Hair follicular keratinocyte (primary cell): ENCODE measurements at places on chromosomes 16 and 17. TPM values are rescaled to one million over a fixed set of nuclear protein-coding genes. Genes with fewer than 3 reads are reported as not detected.

The BAIAP3 gene
- total RNA-seq, result under 0.01 and 0.08 TPM in 2 replicates

The EME1 gene
- total RNA-seq, result 2.1 and 8.1 TPM in 2 replicates

The KRTAP4-4 gene
- not detected in 2 replicates for total RNA-seq

The KRT31 gene
- total RNA-seq, result 0.23 TPM in 1 of 2 replicates, not detected in the other

The KRTAP9-2 gene
- total RNA-seq, result not detected in 2 replicates

The C16orf96 gene
- total RNA-seq, result not detected in 2 replicates

The TBC1D16 gene
- total RNA-seq, result 20.1 and 26.0 TPM in 2 replicates

The KRTAP4-5 gene
- not detected in 2 replicates for total RNA-seq

The PLXDC1 gene
- total RNA-seq, result 0.08 TPM in 1 of 2 replicates, not detected in the other

The NOXO1 gene
- total RNA-seq, result 1.2 and 2.1 TPM in 2 replicates

The DBF4B gene
- 5.0 and 9.3 TPM in 2 replicates for total RNA-seq

The BICDL2 gene
- 0.23 and 0.78 TPM in 2 replicates for total RNA-seq

The CDH3 gene
- 506 and 881 TPM in 2 replicates for total RNA-seq

The ABCA6 gene
- 0.04 TPM in 1 of 2 replicates, not detected in the other for total RNA-seq
